ENCODE measurements at places on chromosomes 3 and 15.

DNA sequence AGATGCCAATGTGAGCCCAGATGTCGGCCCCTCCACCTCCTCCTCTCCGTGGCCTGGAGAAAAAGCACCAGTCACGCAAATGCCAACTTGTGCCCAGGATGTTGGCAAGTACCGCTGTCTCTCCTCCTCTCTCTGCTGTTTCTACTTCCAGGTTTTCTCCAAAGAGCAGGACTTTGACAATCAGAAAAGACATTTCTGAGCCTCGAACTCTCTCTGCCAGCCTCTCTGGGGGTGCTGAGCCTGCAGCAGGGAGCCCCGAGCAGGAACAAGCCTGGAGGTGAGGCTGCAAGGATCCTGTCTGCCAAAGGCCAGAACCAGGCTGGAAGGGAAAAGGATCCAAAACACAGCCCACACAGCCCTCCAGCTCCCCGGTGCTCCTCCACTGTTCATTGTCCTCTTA is 89.7 kb downstream of the SEC22A start:
- no peak for DNase-seq

DNA sequence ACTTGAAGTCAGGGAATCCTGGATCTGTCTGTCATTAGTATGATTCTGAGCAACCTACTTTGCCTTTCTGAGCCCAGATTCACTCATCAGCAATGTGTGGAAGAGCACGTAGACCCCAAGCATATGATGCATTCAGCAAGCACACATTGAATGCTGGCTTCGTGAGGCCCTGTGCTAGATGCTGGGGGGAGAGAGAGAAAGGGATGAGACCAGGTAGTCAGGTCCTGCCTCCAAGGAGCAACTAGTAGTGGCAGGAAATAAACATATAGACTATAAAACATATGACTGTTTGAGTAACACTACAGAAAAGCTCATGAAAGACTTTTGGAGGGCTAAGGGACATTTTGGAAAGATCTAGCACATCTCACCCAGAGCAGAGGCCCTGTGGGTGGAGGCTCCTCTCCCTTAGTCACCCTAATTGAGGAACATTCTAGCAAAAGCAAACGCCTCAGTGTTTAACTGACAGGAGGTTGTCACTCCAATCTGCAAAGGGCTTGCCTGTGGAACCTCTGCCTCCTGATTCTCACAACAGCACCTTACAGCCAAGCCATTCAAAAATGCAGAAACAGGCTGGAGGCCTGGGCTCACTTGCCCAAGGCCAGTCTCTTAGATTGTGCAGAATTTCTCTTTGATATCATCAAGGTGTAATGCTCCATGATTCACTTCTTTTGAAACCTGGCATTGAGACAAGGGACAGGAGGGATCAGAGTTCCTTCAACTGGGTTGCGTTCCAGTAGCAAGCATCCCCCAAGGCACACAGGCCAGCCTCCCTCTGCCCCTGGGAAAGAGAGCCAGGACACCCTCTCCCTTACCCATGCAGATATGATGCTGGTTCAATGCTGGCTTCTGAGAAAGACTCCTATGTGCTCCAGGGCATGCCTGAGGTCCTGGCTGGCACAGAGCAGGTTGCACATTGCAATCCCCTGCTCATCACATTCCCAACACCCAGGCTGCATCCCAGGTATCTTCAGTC is 26.1 kb downstream of the STARD5 start:
- DNase-seq: peak; percentile 50

DNA sequence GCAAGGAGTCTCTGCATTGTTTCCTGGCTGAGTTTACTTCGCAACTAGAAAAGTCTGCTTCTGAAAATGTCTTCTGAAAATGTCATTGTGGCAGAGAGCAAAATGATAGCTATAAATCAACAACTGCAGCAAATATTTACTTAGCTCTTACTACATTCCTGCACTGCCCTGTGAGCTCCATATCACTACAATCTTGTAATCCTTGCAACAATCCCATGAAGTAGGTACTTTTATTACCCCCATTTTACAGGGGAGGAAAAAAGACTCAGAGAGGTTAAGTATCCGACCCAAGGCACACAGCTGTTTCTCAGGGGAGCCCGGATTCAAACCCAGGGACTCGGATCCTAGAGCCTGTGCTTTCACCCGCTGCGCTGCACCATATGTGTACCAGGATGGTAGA is 34.2 kb upstream of the SPTBN5 start:
- DNase-seq: no peak

DNA sequence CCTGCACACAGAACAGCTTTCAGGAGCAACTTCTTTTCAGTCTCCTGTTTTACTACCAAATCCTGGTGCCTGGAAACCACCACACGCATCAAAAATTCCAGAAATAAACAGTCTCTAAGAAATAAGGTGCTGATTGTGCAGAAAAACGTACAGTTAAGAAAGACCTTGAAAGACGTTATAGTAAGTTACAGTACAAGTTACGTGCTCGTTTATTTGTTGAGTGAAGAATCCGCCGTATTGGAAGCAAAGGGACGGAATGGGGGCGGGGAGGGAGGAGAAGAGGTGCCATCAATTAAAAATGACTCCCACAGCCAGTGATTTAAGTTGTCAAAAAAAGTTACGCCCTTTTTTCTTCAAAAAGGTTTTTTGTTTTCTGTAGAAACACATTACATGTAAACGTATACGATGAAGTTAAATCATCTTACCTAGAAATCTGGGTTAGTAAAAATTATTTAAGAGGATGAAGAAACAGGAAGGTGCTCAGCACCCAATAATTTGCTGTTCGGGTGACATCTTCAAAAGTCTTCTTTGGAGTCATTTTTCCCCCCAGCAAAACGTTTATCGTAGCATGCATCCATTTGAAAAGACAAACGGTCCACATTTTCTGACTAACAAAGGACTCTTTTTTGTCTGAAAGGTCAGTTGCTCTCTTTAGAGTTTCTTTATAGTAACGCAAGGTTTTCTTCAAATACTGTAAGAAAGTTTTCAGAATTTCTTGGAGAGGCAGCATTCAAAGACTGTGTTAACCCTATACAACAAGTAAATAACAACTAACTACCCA is 782 bp upstream of the UACA start:
- DNase-seq: no peak

GRCh38 chr3:117047951-117048705 is 338.5 kb downstream of the TUSC7 start:
- no peak for DNase-seq

- peak; percentile 18 for DNase-seq
Measured at GRCh38 chr15:63086947-63087346, 34.7 kb upstream of the LACTB start.

- DNase-seq: no peak
Measured at GRCh38 chr3:161020256-161020655, 84.9 kb downstream of the B3GALNT1 start.

GRCh38 chr3:150106740-150107428 is 136.2 kb upstream of the PFN2 start:
- DNase-seq: peak; percentile 8

DNA sequence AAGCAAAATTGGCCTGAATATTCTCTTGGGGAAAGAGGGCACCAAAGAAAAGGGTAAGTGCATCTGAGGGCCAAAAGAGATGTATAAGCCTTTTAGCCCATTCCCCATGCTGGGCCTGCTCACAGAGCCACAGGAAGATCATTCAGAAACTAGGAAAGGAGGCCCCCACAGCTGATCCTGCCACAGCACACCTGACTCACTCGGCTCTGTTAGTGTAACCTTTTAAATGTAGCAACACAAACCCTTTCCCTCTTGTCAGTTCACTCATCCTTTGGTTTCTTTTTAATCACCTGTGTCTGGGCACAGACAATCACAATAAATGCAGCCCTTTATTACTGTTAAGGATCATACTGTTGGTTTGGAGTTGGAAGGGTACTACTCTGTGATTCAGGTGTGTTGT is 69.9 kb downstream of the PDCD6IP start:
- DNase-seq: no peak

Measured in hematopoietic multipotent progenitor cell treated with erythropoietin and hydrocortisone succinate and interleukin-3 and kit ligand, for 4 days (in vitro differentiated cells).